Activated CD4-positive, alpha-beta memory T cell treated with anti-CD3 and anti-CD28 coated beads, Interleukin-2, amount 10 ng/mL, durations not matched to agents 7 days and 5 days (primary cell): ENCODE measurements at places on chromosomes 6 and 20. TPM values are rescaled to one million over a fixed set of nuclear protein-coding genes. Genes with fewer than 3 reads are reported as not detected.

DNA sequence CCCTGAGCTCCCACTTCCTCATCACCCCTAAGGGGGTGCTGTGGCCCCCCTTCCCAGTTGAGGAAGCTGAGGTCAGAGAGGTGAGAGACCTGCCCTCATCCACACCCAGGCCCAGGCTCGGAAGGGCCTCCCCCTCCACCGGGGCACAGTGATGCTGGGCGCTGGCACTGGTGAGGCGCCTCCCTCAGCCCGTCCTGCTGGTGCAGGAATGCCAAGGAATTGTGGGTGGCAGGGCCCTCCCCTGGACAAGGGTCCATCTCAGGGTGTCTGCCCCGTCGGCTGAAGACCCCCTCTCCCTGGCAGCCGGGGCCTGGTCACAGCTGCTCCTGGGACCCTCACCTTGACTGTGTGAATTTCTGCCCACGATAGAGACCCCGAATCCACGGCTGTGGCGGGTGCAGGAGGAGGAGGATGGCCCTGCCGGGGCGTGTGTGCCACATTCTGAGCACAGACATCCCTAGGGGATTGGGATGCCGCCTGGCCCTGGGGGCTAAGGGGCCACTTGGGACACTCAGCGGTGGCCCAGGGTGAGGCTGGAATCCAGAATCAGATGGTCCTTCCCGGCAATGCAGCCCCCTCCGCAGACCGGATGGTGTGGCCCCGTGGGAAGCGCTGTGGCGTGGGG, 70.2 kb upstream of the GATA5 start:
- peaks cover 18% of the 10 kb centered on the region for H3K27me3 ChIP-seq
- no peak overlapping the region for H3K4me3 ChIP-seq
- H3K4me1 ChIP-seq: peaks cover 1% of the 10 kb centered on the region
- DNase-seq: no peak
- H3K27ac ChIP-seq: no peak overlapping the region

- no peak overlapping the region for H3K27ac ChIP-seq
- peaks cover 7% of the 10 kb centered on the region for H3K36me3 ChIP-seq
- no peak overlapping the region for H3K4me3 ChIP-seq
- H3K4me1 ChIP-seq: peaks cover 58% of the 10 kb centered on the region
- peaks cover 3% of the 10 kb centered on the region for H3K27me3 ChIP-seq
- no peak for DNase-seq
Observed at GRCh38 chr6:108945681-108946159, 97.5 kb downstream of the ARMC2 start.

GRCh38 chr6:83509441-83509840, 2.9 kb upstream of the PRSS35 start:
- H3K27me3 ChIP-seq: peaks cover 35% of the 10 kb centered on the region
- no peak for DNase-seq
- H3K36me3 ChIP-seq: no peaks in the 10 kb centered on the region
- H3K4me1 ChIP-seq: peaks cover 6% of the 10 kb centered on the region
- no peak overlapping the region for H3K27ac ChIP-seq
- H3K4me3 ChIP-seq: no peak overlapping the region

DNA sequence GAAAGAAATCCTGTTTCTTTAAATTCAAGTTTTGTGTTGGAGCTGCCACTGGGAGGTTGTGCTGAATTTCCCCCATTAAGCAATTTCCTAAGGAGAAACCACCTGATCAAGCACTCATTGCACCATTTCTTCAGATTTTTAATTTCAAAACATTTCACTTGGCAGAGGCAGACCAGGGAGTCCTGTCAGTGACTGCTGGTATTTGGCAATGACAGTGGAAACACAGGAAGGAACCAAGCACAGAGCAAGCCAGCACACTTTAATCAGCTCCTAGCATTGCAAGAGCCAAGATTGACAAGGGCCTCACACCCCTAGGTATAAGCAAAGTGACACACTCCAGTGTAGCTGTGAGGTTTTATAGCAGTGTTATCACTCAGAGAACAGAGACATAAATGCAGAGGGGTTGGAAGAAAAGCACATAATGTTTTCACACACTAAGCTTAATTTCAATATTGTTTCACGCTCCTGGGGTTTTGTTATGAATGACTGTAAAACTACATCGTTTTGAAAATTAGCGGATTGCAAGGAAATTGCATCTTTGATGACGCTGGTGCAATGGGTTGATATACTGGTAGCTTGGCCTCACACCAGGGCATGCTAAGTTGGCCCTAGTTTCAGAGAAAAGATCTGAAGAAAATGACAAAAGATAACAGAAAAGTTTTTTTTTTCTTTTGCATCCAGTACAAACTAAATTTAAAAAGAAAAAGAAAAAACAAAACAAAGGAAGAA, 768.4 kb downstream of the TFAP2A start:
- no peak overlapping the region for H3K27ac ChIP-seq
- no peaks in the 10 kb centered on the region for H3K36me3 ChIP-seq
- H3K27me3 ChIP-seq: no peaks in the 10 kb centered on the region
- DNase-seq: no peak

Gene KCNB1
- not detected for total RNA-seq
